Stimulated activated CD8-positive, alpha-beta memory T cell treated with anti-CD3 and anti-CD28 coated beads, Interleukin-4, amount 100 ng/mL, for 4 hours (primary cell): ENCODE measurements at places on chromosomes 16 and 17.

DNA sequence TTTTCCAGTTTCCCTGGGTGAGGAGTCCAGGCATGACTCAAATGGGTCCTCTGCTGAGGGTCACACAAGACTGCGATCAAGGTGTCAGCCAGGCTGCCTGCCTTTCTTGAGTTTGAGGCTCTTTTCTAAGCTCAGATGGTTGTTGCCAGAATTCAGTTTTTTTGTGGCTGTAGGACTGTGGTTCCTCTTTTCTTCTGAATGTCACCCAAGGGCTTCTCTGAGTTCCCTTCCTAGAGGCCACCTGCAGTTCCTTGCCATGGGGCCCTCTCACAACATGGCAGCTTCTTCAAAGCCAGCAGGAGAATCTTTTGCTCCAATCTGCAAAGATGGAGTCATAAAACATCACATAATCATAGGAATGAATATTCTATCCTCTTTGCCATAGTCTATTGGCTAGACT is 17.5 kb downstream of the LIMD2 start:
- DNase-seq, result no peak

DNA sequence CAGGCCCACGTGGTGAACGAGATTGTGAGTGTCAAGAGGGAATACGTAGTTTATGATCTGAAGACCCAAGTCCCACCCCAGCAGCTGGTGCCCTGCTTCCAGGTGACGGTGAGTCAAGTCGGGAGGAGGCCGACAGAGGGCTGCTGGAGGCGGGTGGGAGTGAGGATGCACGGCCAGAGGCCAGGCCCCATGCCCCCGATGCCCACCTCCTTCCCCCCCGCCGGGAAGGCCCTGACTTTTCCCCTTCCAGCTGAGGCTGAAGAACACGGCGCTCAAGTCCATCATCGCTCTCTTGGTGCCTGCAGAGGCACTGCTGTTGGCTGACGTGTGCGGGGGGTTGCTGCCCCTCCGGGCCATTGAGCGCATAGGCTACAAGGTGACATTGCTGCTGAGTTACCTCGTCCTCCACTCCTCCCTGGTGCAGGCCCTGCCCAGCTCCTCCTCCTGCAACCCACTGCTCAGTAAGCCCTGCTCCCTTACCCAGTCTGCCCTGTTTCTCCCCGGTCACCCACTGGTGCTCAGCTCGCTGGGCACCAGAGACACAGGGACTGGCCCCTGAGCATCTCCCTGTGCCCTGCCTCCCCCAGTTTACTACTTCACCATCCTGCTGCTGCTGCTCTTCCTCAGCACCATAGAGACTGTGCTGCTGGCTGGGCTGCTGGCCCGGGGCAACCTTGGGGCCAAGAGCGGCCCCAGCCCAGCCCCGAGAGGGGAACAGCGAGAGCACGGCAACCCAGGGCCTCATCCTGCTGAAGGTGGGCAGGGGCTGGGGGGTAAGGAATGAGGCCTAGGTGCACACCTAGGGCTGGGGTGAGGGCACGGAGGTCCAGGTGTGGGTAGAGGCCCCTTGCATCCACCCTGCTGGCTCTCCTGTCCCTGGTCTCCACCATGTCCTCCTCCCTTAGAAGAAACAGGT is 2.6 kb downstream of the ZACN start:
- no peak for DNase-seq

- DNase-seq, result no peak
These were observed 7.3 kb downstream of the CX3CL1 start for GRCh38 chr16:57379579-57379978.

GRCh38 chr16:16007743-16008111 is 58.3 kb downstream of the ABCC1 start:
- DNase-seq, result no peak

- DNase-seq, result no peak
These were observed 88.5 kb upstream of the TOB1 start for GRCh38 chr17:50954641-50955121.

DNA sequence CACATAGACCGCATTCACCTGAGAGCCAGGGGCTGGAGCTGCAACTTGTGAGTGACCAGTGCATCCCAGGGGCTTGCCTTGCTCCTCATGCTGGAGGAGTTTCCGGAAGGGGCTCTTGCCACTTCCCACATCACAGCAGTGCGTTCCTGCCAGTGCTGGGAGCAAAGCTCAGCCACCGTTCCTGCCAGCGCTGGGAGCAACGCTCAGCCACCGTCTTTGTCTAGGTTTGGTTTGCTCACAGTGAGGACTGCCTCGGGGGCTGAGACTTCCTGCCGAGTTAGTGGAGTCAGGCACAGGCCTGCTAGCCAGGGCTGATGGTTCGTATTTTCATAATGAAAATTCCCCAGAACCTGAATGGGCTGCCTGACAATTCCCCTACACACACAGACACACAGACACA is 5.4 kb upstream of the CHRNE start:
- DNase-seq, result no peak

DNA sequence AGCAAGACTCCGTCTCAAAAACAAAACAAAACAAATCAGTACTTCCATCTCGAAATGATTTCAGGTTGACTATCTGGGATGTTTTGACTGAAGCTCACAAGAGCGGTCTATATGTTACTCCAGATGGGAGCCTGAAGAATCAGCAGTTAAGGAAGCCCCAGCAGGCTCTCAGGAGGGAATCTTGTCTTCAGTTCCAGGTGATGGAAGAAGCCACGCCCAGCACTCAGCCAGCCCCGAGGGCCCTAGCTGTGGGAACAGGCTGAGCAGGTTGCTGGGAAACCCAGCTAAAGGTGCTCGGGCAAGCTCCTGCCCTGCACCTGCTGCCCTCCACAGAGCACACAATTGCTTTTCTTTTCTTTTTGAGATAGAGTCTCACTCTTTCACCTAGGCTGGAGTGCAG is 32.4 kb downstream of the WIPI1 start:
- DNase-seq, result no peak

DNA sequence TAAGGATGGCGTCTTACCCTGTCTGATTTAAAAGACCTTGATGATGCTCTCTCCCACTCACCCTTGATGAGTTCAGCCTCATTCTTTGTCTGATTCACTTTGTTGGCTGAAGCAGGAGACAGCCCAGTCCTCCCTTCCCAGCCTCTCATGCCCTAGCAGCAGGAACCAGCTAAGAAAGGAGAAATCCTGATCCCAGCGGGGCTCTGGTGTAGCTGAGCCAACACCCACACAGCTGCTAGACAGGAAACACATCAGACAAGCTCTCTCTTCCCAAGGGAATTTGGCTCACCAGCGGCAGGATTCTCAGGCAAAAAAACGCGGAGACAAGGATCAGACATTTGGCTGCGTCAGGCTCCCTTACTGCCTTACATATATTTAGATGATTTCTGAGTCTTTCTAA is 211.5 kb downstream of the CDH11 start:
- no peak for DNase-seq

DNA sequence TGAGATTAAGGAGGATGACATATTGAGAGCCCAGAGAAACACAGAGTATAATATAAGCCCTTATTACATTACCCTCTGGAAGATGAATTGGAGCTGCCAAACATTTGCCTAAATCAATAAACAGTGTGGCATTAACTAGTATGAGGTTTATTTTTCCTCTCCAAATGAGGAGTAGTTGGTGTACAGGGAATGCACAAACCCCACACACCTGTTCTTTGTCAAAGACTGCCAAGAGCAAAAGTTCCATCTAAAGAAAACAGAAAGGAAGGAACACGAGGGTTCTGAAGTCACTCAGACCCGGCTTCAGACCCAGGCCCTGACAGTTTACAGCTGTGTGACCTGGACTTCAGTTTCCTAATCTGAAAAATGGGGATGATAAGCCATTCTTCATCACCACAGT is 138.1 kb downstream of the SHISA9 start:
- no peak for DNase-seq

DNA sequence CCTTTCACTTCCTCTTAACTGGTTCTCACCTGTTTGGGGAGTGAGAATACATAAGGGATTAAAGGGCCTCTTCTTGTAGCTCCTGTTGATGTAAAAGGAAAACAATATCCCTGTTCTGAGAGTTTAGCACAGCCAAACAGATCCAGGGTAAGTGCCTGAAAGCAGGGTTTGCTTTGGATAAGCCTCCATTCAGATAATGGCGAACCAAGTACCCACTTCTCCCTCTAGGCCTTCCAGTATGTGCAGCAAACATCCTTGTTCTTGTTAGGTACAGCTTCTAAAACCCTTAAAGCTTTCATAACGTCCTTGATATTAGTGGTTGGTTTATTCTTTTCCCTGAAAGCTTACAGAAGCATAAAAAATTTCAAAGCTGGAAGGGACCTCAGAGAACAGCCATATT is 130.6 kb upstream of the DNAH9 start:
- no peak for DNase-seq

- no peak for DNase-seq
These were observed 1.1 kb downstream of the ELP5 start for GRCh38 chr17:7253082-7253481.

- DNase-seq, result no peak
These were observed 10.4 kb downstream of the PTRH2 start for GRCh38 chr17:59696682-59697277.

DNA sequence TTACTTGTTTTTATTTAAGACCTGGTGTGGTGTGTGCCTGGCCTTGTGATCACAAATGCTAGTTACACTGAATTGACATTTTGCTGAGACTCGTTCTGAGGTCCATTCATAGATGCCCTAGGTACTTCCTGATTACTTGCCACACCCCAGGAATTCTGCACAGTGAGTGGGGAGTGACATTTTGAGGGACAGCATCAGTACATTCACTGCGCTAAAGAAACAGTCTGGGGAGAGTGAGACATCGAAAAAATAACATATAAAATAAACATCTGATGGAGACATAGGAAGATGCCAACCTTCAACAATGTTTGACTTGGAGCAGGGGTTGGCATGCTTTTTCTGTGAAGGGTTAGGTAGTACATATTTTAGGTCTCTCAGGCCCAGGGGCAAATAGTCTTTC is 30.4 kb downstream of the ABCC1 start:
- no peak for DNase-seq

DNA sequence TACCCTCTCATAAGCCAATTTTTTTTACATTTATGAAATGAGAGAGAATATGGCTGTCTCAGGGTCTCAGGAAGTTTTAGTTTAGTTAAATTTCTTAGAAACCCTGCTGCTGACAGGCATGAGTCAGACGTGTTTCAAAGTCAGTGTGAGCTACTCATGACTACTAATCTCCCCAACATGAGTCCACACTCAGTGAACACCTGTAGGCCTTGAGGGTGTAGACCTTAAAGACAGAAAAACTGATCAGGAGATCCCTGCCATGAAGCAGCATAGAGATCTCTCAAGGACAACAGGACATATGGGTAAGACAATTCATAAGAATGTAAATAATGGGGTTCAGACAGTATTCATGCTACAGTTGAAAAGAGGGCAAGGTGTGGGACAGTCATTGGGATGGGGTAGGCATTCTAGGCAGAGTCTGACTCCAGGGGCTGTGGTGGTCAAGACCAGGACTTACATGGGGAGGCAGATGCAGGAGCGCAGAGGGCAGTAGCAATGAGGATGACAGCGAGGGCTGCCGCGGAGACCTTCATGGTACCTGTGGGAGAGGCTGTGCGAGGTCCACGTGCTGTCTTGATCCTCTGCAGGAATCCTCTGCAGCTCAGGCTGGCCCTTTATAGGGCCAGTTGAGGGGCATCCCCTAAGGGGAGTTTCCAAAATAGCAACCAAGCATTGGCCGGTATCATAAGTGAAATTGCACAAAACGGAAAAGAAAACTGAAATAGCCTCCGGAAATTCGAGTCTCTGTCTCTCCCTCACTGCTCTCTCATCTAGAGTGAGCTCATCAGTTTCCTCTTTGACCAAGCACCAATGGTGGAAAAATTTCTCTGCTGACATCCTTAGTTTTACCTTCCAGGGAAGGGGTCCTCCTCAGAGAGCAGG is at the start of gene CCL5:
TSS of gene CCL5 (minus strand) at position 588 of the 882 bp plus-strand sequence.
- DNase-seq, result no peak

- DNase-seq, result no peak
These were observed 54.3 kb upstream of the RBFOX3 start for GRCh38 chr17:79664930-79665737.

DNA sequence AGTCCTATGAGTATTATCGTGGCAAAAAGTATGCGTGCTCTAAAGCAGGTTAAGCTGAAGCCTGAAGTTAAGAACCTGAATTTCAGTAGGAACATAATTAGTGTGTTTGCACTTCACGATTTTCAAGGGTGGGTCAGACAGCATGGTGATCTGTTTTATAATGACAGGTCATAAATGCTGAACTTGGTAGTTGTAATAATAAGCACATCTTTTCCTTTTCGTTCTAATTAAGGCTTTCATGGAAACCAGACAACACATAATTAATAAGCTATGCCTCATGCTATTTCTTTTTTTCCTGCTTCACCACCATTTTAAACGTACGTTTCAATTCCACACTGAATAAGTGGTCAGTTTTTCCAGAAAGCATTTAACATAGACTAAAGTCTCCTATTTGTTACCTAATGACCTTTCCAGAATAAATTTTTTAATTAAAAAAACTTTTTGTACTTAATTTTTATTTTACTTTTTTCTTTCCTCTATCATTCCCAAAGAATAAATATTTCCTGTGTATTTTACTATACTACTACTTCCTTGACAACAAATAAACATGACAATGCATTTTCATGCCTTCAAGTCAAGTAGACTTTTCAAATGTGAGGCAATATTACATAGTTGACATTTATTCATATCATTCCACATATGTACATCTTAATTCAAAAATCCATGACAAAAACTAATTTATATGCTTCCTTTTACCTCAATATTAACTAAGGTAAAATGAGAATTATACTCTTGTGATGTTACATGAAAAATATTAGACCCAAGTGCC is 22.4 kb downstream of the CMC2 start:
- no peak for DNase-seq

DNA sequence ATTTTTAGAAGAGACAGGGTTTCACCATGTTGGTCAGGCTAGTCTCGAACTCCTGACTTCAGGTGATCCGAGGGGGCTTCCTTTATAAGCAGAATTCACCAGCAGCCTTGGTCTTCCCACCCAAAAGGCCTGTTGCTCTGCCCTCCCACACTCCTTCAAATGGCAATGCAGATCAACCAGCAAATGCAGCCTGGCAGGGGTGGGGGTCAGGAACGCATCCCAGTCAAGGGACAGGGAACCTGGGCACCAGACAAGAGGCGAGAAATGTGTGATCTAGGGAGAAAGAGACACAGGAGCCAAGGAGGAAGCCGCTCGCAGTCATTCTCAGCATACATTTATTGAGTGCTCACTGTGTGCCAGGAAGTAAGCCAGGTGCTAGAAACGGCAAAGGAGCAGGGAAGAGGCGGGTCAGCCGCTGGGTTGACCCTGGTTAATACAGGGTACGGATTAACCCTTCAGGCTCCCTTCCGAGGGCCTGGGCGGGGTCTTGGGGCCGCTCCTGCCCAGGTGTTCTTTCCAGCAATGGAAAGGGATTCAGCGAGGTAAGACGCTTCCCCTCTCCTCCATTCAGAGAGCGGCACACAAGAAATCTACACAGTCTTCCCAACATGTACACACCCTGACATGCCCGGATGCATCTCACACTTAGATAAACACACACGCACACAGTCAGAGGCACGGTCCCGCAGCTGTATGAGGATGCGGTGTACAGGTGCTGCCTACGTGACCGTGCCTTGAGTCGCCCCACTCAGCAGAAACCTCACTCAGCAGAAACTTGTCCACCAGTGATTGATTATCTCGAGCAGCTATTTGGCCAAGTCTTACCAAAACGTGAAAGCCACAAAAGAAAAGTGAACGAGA is 6.6 kb upstream of the PITPNA start:
- DNase-seq, result no peak
